RPMI8226 (cell line): ENCODE measurements at places on chromosomes 7 and 10.

- no peak for DNase-seq
These were observed 552.4 kb upstream of the MGMT start for GRCh38 chr10:128914681-128915080.

GRCh38 chr10:24406809-24407483 is 198.0 kb downstream of the KIAA1217 start:
- DNase-seq = no peak

GRCh38 chr7:90594751-90595317 is 1.3 kb upstream of the CDK14 start:
- DNase-seq = no peak

GRCh38 chr10:24307116-24307515 is 98.2 kb downstream of the KIAA1217 start:
- no peak for DNase-seq

DNA sequence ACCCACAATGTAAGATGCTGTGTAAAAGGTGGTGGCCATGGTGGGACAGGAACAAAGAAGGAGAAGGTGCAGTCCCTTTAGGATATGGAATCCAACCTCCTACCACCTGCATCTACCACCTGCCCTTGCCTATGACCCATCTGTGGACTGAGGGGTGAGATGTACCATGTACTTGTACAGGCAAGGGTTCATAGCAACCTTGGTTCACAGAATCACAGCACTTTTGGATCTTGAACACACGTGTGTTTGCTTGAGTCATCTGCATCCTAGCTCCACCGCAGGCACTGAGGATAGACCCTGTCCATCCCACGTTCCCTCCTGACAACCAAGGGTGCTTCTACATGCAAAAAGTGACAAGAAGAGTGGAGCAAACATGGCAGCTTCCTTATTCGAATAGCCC is 162.3 kb downstream of the GFRA1 start:
- no peak for DNase-seq

DNA sequence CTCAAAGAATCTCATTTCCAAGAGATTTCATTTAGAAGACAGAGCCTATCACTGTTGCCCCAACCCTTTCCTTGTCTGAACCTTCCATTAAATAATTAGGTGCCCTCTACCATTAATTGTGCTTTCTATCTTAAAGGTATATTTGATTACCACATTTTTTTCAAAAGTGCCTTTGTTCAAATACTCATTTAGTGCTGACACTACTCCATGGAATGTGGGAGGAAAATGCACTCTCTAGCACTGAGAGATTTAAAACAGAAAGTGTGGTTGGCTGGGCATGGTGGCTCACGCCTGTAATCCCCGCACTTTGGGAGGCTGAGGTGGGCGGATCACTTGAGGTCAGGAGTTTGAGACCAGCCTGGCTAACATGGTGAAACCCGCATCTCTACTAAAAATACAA is 119.8 kb downstream of the CACNA2D1 start:
- no peak for DNase-seq
